ENCODE measurements at places on chromosomes 6 and 20. TPM values are rescaled to one million over a fixed set of nuclear protein-coding genes. Genes with fewer than 3 reads are reported as not detected.

DNA sequence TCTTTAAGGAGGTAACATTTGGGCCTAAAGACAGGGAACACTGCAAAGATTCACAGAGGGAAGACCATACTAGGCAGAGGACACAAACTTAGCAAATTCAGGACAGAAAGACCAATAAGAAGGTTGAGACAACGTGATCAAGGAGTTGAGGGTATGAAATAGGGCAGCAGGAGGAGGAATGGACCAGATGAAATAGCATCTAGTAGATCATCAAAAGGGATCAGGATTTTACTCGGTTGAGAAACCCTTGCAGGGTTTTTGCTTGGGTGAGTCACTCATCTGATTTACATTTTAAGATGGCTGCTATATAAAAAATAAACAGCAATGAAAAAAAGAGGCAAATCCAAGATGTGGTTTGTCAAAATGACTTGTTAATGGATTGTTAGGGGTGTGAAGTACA, 4.7 kb downstream of the BCLAF1 start:
- no peak for DNase-seq

DNA sequence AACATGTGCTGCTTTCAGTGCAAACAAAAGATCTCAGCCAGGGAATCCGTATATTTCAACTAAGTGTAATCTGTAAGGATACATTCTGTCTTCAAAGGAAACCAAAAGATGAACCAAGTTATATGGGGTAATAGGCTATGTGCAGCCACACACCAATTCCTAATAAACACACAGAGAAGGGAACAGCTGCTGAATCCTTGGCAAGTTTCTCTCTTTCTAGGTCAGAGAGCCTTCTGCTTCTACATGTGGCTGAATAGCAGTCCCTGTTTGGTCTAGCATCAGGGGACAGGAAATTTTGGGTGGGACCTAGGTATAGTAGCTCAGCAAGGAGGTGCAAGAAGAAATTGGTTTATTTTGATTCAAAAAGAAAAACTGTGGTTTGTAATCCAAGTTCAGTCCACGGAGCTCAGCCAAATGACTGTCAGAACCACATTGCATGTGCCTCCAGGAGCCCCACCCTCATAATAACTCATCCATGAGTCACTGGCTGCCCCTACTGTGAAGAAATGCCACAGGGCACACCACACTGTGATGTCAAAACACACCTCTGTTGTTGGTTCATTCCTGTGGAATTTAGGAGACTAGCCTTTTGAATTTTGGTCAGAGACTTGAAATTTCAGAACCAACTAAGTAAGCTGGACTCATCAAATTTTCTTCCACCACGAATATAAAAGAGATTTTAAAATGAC, 21.1 kb downstream of the SPTLC3 start:
- DNase-seq, result no peak

- DNase-seq, result no peak
These were observed 1.2 kb downstream of the SLC17A3 start for GRCh38 chr6:25872814-25873213.

- DNase-seq, result no peak
These were observed 658.8 kb downstream of the PTPRT start for GRCh38 chr20:42530855-42531448.

DNA sequence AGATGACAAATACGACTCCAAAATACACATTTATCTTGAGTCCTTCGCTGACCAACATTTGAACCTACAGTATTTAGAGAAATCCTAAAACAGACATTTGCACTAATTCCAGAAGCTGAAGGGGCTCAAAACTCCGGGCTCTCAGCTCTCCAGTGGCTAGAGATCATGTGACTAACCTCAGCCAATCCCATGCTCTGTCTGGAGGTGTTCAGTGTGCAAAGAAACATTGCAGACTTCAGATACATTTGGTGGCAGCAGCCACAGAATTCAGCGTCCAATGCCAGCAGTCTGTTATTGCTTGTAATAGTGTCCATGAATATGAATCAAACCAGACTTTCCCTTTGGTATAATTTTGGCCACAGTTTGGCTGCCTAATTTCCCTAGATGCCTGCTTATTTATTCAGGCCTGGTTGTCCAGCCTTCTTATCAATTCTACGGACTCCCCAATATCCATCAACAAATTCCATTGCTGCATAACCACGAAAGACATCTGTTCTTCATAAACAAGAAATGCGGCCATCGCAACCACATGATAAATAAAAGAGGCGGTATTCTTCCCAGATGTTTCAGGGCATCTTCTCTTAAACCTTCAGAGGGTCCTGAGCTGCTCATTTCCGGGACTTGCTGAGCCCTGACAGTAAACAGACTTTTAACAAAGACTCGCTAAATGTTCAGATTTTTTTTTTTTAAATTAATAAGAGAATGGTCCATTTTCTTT, 14.5 kb upstream of the CYP24A1 start:
- no peak for DNase-seq

The KCNQ5 gene
- total RNA-seq, result not detected

The HCRTR2 gene
- total RNA-seq, result not detected

- no peak for DNase-seq
These were observed 94.0 kb upstream of the NHSL1 start for GRCh38 chr6:138593124-138593877.

- no peak for DNase-seq
These were observed 18.7 kb downstream of the NANP start for GRCh38 chr20:25605148-25605547.

GRCh38 chr20:15942130-15942529, 631.1 kb downstream of the KIF16B start:
- DNase-seq, result no peak

Measured in omental fat pad (tissue), 4 donors.